ENCODE measurements at places on chromosomes 12 and 14. TPM values are rescaled to one million over a fixed set of nuclear protein-coding genes. Genes with fewer than 3 reads are reported as not detected.

Gene PRKD1
- 2.8 TPM for total RNA-seq

Gene PPP1R36
- total RNA-seq = 0.33 TPM

Gene KRT76
- not detected for total RNA-seq

Gene NKX2-1
- 0.06 TPM for total RNA-seq

Gene WSB2
- 69.4 TPM for total RNA-seq

Gene DGKA
- total RNA-seq = 16.2 TPM

Gene RND1
- 18.7 TPM for total RNA-seq

Gene IL22
- not detected for total RNA-seq

Gene OVCH1
- total RNA-seq = not detected

Gene AKAP3
- 0.10 TPM for total RNA-seq

Gene CSRP2
- total RNA-seq = 21.7 TPM

Gene EFCAB11
- total RNA-seq = 12.3 TPM

Gene FSCB
- total RNA-seq = not detected

Gene CCDC196
- not detected for total RNA-seq

Gene HOXC6
- total RNA-seq = 4.6 TPM

Gene KLRC2
- 1.4 TPM for total RNA-seq

Gene HOXC13
- total RNA-seq = 12.4 TPM

Gene DRAM1
- total RNA-seq = 29.4 TPM

Gene MYH6
- total RNA-seq = not detected

Gene GPD1
- 0.19 TPM for total RNA-seq

Gene ACRBP
- total RNA-seq = 0.24 TPM

Gene RITA1
- total RNA-seq = 27.9 TPM

Gene SLC39A9
- 40.2 TPM for total RNA-seq

Gene CLEC2A
- not detected for total RNA-seq

Gene TSPAN19
- not detected for total RNA-seq

Gene SOAT2
- total RNA-seq = 0.24 TPM

Gene CRIP1
- 1,885 TPM for total RNA-seq

Gene ZC2HC1C
- 2.9 TPM for total RNA-seq

Gene GPR132
- total RNA-seq = 0.51 TPM

Gene UTP20
- 16.4 TPM for total RNA-seq

Gene MANSC1
- total RNA-seq = 4.8 TPM

Gene ALDH1L2
- total RNA-seq = 3.3 TPM

Gene MGP
- 0.06 TPM for total RNA-seq

Gene DLGAP5
- 33.9 TPM for total RNA-seq

Gene STYK1
- 0.23 TPM for total RNA-seq

Gene AMDHD1
- total RNA-seq = 2.8 TPM

Gene FAM186B
- total RNA-seq = 0.08 TPM

Gene KRT71
- not detected for total RNA-seq

Gene KRT75
- total RNA-seq = 0.29 TPM

Gene DEPDC4
- 1.3 TPM for total RNA-seq

Gene NAV3
- total RNA-seq = 18.8 TPM

Gene TSPAN8
- 0.15 TPM for total RNA-seq

Gene CLEC6A
- not detected for total RNA-seq

Gene KRT7
- 3,814 TPM for total RNA-seq

Gene LRFN5
- not detected for total RNA-seq

Gene TRHDE
- 0.19 TPM for total RNA-seq

Gene COL2A1
- 0.02 TPM for total RNA-seq

Gene VASH1
- 4.6 TPM for total RNA-seq

Gene LMO3
- not detected for total RNA-seq

Gene GLI1
- 9.9 TPM for total RNA-seq

Gene RTN1
- not detected for total RNA-seq

Gene GPRC5A
- total RNA-seq = 454 TPM

Gene GLIPR1L2
- total RNA-seq = not detected

Gene ESR2
- not detected for total RNA-seq

All from A549 treated with CpdA at 1 μM for 4 hours (cell line).